ENCODE measurements at places on chromosomes 16 and 17.

DNA sequence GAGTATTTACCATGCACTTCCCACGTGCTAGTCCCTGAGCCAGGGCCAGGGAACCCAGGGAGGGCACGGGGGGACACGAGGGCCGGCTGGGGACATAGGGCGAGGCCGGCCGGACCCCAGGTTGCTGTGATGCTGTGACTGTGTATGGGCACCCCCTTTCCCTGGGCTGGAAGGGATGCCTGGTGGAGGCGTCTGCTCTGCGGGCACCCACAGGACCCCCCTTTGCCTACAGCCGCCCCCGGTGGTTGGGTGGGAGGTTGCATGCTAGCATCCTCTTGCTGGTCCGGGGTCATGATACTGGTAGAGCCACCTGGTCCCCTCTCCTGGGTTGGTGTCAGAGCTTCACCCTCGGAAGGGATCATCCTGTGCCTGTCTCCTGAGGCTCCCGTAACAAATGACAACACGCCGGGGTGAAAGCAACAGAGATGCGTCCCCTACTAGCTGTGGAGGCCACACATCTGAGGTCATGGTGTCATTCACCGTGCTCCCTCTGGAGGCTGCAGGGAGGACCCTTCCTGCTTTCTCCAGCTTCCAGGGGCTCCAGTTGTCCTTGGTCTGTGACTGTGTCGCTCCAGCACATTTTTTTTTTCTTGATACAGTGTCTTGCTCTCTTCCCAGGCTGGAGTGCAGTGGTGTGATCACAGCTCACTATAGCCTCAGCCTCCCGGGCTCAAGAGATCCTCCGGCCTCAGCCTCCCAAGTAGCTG, 3.1 kb upstream of the CIAO3 start:
- no peak for DNase-seq

DNA sequence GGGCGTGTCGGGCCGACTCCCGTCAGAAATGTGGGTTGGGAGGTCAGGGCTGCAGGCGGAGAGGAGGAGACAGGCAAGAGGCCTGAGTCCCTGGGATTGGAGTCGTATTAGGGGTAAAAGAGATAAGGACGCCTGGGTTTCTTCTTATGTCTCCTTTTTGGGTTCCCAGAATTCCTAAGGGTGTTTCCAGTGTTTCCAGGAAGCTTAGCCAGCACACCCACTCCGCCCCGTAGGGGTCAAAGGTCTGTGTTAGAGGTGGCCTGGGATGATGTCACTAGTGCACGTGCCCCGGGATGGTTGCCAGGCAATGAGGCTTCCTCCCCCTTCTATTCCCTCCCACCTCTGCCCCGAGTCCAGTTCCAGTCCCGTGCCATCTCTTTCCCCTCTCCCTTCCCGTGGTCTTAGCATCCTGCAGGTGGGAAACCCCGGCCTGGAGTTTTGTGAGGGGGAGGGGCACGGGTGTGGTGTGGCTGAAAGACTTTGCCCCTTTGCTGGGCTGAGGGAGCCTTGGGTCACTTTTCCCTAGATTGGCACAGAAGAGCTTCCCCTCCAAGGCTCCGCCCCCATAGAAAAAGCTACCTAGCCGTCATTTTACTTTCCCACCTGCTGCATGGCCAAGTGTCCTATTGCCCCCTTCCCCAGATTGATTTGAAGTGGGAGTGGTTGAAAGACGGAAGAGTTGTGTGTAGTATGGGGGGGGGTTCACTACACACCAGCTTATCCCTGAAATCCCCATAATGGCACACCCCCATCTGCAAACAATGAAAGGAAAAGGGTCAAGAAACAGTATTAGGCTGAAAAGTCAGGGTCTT, 2.8 kb downstream of the KDM6B start:
- DNase-seq: peak; percentile 93

GRCh38 chr16:84582958-84583516, 34.8 kb downstream of the COTL1 start:
- DNase-seq: no peak

DNA sequence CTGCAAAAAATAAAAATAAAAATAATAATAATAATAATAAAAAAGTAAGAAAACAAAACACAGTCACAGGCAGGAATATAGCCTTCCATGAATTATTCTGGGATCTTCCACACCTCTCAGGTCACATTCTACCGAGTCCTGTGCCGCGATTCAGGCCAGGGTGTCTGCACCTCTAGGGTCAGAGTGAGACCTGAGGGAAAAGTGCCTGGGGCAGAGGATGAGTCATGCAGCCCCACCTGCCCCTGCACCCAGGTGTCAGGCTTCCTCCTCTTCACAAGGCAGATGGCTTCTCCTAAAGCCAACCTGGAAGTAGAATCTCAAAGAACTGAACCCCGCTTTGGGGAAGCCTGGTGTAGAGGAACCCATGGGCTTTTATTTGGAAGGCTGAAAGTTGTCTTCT, 283.7 kb downstream of the CPPED1 start:
- no peak for DNase-seq

- DNase-seq: peak; percentile 9
Measured at GRCh38 chr17:42290577-42290976, 2.3 kb downstream of the STAT5A start.

DNA sequence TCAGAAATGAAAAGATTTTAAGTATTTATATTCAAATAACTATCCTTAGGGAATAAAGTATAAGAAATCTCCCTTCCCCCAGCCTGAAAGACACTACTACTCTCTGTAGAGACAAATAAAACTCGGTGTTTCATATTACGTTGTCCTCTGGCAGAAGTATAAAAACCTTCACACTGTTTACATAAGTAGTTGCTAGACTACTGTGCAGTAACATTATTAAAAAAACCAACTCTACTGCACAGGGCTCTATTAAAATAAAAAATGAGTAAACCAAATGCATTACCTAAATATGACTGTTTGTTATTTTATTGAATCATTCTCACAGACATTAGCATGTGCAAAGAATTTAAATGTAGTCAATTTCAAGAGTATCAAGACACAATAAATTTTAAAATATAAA, 67.4 kb downstream of the MED13 start:
- no peak for DNase-seq

All from suprapubic skin (tissue), 4 donors.